A549 treated with AZD2906 at 1 μM for 4 hours (cell line): ENCODE measurements at places on chromosomes 16 and 17. TPM values are rescaled to one million over a fixed set of nuclear protein-coding genes. Genes with fewer than 3 reads are reported as not detected.

The ASPA gene
- total RNA-seq = not detected in 5 replicates

The TBC1D3I gene
- total RNA-seq = 0.17 to 0.42 TPM (median 0.21 TPM) in 5 replicates

The ABCC12 gene
- total RNA-seq = 0.02 to 0.15 TPM (median 0.05 TPM) in 5 replicates

The NPIPB9 gene
- 1.1 to 1.7 TPM (median 1.4 TPM) in 5 replicates for total RNA-seq

The KRTAP2-3 gene
- 0.18 TPM in 1 of 5 replicates, not detected in the others for total RNA-seq
